ENCODE measurements at places on chromosomes 4 and X. TPM values are rescaled to one million over a fixed set of nuclear protein-coding genes. Genes with fewer than 3 reads are reported as not detected.

The NDP gene
- total RNA-seq = not detected

The CT45A10 gene
- not detected for total RNA-seq

The BRS3 gene
- not detected for total RNA-seq

The OTC gene
- total RNA-seq = not detected

The TLR8 gene
- 1.4 TPM for total RNA-seq

The GUF1 gene
- total RNA-seq = 14.6 TPM

The KDR gene
- 42.6 TPM for total RNA-seq

The UGT2B11 gene
- total RNA-seq = not detected

DNA sequence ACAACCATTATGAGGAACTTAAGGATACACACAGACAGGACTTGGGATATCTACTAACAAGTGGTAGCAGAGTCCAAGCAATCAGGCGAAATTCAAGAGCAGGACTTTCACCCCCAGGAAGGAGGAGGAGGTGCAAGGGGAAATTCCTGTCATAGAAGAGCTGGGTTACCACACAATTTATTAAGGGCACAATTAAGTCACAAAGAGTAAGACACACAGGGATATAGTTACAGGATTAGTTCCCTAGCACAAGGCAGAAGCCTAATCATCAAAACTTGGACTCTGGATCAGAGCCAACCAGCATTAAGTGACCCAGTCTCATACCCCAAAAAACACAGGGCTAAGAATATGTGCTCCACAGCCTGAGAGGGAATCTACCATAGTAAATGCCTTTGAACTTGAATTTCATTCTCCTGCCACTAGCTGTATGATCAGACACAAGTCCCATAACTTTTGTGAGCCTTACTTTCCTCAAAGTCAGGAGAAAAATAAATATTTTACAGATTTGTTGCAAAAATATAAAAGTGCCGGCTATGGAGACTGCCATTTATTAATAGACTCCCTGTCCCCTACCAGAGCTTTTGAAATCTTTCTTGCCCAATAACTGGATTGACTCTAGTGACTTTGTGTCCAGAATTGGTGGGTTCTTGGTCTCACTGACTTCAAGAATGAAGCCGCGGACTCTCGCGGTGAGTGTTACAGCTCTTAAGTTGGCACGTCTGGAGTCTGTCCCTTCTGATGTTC is 87.0 kb downstream of the SYNPO2 start:
- H3K27ac ChIP-seq = peak overlapping the region; percentile 1
- H3K36me3 ChIP-seq = no peaks in the 10 kb centered on the region
- no peaks in the 10 kb centered on the region for H3K27me3 ChIP-seq
- no peak for DNase-seq

GRCh38 chrX:116009346-116009745 is 161.2 kb upstream of the AGTR2 start:
- peaks cover 7% of the 10 kb centered on the region for H3K27me3 ChIP-seq
- no peaks in the 10 kb centered on the region for H3K36me3 ChIP-seq
- H3K27ac ChIP-seq = no peak overlapping the region
- H3K4me1 ChIP-seq = no peaks in the 10 kb centered on the region
- no peak for DNase-seq
- no peak overlapping the region for H3K4me3 ChIP-seq

DNA sequence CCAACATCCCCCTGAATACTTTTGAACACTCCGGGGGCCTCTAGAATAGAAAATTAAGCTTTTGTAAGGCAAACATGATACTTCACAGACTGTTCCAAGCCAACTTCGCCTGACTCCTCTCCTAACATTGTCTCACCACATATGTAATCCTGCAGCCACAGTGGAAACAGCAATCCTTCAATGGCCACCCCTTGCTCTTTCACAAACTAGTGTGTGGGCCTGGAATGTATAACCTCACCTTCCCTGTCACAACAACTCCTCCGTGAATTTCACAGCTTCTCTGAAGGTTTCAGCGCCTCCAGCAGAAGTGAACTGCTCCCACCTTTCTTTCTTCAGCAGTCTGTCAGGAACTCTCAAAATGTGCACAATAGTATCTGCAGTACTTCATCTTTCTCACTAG is 185.1 kb downstream of the ADGRL3 start:
- H3K27ac ChIP-seq = no peak overlapping the region
- no peak overlapping the region for H3K4me3 ChIP-seq
- H3K27me3 ChIP-seq = no peaks in the 10 kb centered on the region
- H3K4me1 ChIP-seq = no peaks in the 10 kb centered on the region
- no peak for DNase-seq
- no peaks in the 10 kb centered on the region for H3K36me3 ChIP-seq

DNA sequence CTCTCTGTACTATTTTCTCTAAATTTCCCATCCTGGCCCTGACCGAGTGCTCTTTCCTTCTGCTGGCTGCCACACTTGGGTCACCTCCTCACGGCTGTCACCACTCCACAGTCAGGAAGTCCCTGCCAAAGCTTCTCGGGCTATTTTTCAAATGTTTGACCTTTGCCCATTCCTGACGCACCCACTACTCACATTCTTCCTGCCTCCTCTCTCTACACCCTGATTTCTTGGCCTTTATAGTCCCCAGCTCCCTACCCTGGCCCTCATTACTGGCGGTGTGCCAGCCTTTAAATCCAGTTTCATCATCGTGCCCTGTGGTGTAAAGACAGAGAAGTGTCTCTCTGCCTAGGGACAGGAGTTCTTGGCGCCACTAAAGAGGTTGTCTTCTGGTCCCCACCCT is 46.4 kb upstream of the GATB start:
- H3K27me3 ChIP-seq = no peaks in the 10 kb centered on the region
- H3K36me3 ChIP-seq = no peaks in the 10 kb centered on the region
- H3K27ac ChIP-seq = peak overlapping the region; percentile 72

DNA sequence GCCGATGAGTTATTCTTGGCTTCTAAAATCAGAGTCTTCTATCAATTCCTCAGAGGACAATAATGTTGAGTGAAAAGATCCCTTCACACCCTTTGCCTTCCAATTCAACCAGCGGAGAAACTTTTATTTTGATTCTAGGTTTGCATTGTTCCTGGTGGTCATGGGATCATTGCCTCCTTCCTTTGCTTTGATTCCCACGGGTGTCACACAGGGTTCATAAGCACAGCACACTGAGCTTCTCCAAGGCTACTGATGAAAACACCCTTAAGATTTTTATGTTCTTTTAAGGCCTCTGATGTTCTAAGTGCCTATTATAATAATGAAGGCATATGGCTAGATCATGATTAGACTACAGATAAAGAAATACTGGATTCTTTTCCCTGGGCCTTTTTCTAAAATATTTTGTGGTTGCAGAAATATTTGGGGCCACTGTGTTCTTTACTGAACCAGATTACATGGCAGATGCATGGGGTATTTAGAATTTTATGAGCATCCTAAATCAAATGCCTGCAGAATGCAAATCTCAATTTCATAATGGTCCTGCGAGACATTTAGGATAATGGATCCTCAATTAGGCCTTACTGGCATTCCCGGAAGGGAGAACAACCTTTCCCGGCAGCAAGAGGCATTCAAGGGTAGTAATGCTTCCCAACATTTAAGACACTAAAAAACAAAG is 43.9 kb upstream of the FGFBP2 start:
- no peak overlapping the region for H3K4me3 ChIP-seq
- H3K27me3 ChIP-seq = no peaks in the 10 kb centered on the region
- no peaks in the 10 kb centered on the region for H3K4me1 ChIP-seq
- H3K36me3 ChIP-seq = no peaks in the 10 kb centered on the region

- no peak overlapping the region for H3K27ac ChIP-seq
- H3K36me3 ChIP-seq = no peaks in the 10 kb centered on the region
- H3K4me1 ChIP-seq = peaks cover 12% of the 10 kb centered on the region
- H3K4me3 ChIP-seq = no peak overlapping the region
- no peak for DNase-seq
These were observed 84.4 kb downstream of the HTRA3 start for GRCh38 chr4:8353912-8354453.

GRCh38 chrX:24760363-24761000 is 66.8 kb downstream of the POLA1 start:
- H3K4me3 ChIP-seq = no peak overlapping the region
- no peaks in the 10 kb centered on the region for H3K4me1 ChIP-seq
- no peak overlapping the region for H3K27ac ChIP-seq
- no peak for DNase-seq
- no peaks in the 10 kb centered on the region for H3K27me3 ChIP-seq

GRCh38 chr4:41832961-41833360 is 84.4 kb upstream of the PHOX2B start:
- H3K36me3 ChIP-seq = no peaks in the 10 kb centered on the region
- DNase-seq = no peak
- H3K27me3 ChIP-seq = peaks cover 1% of the 10 kb centered on the region
- no peak overlapping the region for H3K27ac ChIP-seq
- no peak overlapping the region for H3K4me3 ChIP-seq

- no peak overlapping the region for H3K4me3 ChIP-seq
- H3K4me1 ChIP-seq = no peaks in the 10 kb centered on the region
- H3K36me3 ChIP-seq = no peaks in the 10 kb centered on the region
- DNase-seq = peak; percentile 29
- no peak overlapping the region for H3K27ac ChIP-seq
These were observed 34.6 kb downstream of the EFHC2 start for GRCh38 chrX:44308869-44309268.

DNA sequence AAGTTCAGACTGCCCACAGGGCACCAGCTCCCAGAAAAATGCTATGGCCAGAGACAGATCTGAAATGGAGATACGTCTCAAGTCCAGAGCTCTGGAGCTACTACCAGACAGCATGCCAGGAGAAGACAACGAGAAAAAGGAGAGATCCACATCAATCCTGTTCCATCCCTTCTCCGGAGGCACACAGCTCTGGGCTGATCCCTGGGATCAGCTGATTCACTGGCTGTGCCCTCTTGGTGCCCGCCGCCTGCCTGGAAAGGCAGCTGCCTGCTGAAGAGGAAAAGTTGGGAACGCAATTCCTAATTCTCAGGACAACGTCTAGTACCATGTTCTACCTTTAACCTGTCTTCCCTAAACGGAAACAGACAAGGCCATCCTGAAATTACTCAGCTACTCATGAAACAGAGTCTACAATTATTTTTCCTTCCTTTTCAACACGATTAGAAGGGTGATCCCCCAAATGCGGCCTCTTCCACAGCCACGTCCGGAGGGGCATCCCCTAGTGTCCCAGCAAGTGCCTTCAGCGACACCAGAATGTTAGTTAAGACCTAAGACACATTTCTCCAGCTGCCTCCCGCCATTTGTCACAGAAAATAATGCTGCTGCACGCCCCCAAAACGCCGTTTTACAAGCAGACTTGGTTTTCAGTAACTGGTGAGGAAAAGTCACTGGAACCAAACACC is 2.4 kb downstream of the ZFYVE28 start:
- H3K27ac ChIP-seq = no peak overlapping the region
- peaks cover 41% of the 10 kb centered on the region for H3K4me1 ChIP-seq
- peak overlapping the region; percentile 72 for H3K4me3 ChIP-seq
- H3K36me3 ChIP-seq = no peaks in the 10 kb centered on the region
- DNase-seq = no peak

DNA sequence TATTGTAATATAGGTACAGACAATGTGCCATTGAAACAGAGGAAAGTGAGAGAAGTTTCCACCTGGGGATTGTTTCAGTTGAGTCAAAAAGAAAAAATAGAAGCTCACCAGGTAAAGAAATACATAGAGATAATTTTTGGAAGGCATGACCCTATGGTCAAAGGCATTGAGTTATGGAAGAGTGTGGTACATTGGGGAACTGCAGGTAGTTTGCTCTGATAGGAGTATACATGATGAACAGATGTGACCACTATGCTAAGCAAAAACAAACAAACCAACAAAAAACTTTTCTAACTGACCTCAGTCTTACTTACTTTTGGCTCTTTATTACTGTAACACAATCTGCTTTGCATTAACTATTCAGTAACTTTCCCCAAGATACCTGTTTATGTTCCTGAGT is 85.9 kb downstream of the UGT8 start:
- no peak for DNase-seq
- no peak overlapping the region for H3K4me3 ChIP-seq

GRCh38 chrX:119954374-119954773 is 10.8 kb upstream of the NKAP start:
- H3K4me3 ChIP-seq = no peak overlapping the region
- no peak for DNase-seq
- no peaks in the 10 kb centered on the region for H3K4me1 ChIP-seq
- no peak overlapping the region for H3K27ac ChIP-seq

DNA sequence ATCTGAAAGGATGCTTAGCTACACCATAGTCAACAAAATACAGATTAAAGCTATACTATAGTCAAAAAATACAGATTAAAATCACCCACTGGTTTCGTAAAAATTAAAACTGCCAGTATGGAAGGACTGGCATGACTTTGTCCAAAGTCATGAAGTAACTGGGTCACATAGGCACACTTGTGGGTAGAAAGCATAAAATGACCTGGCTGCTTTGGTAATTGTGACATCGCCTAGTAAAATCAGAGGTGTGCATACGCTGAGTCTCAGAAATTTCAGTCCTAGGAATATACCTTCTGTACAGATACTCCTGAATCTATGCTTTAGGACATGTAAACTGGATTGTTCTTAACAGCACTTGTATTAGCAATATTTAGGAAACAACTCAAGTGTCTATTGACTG is 28.1 kb downstream of the CLNK start:
- no peaks in the 10 kb centered on the region for H3K4me1 ChIP-seq
- H3K27me3 ChIP-seq = no peaks in the 10 kb centered on the region
- no peak overlapping the region for H3K27ac ChIP-seq
- no peak for DNase-seq

DNA sequence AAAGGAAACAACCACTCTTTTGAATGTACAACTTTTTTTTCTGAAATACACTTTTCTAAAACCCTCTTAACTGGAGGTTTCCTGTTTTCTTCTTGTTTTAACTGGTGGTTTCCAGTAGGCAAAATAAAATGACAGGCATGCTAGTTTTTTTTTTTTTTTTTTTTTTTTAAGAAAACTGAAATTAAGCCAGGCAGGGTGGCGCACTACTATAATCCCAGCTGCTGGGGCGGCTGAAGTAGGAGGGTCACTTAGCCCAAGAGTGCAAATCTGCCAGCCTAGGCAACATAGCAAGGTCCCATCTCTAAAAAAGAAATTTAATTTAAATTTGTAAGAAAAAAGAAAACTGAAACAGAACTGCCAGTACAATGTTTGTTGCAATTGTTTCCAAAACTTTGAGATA is 44.0 kb downstream of the TMEM144 start:
- H3K27ac ChIP-seq = no peak overlapping the region
- H3K4me3 ChIP-seq = no peak overlapping the region
- H3K27me3 ChIP-seq = no peaks in the 10 kb centered on the region
- no peaks in the 10 kb centered on the region for H3K36me3 ChIP-seq
- DNase-seq = no peak

GRCh38 chr4:176902710-176903323 is 110.1 kb upstream of the VEGFC start:
- no peaks in the 10 kb centered on the region for H3K27me3 ChIP-seq
- no peak for DNase-seq
- no peak overlapping the region for H3K27ac ChIP-seq
- H3K4me1 ChIP-seq = no peaks in the 10 kb centered on the region

- H3K4me1 ChIP-seq = no peaks in the 10 kb centered on the region
- H3K36me3 ChIP-seq = no peaks in the 10 kb centered on the region
- H3K27ac ChIP-seq = no peak overlapping the region
- H3K27me3 ChIP-seq = no peaks in the 10 kb centered on the region
- DNase-seq = no peak
- no peak overlapping the region for H3K4me3 ChIP-seq
These were observed 22.7 kb downstream of the BST1 start for GRCh38 chr4:15725608-15726007.

- peaks cover 8% of the 10 kb centered on the region for H3K4me1 ChIP-seq
- no peak for DNase-seq
- H3K4me3 ChIP-seq = no peak overlapping the region
- H3K36me3 ChIP-seq = no peaks in the 10 kb centered on the region
- no peak overlapping the region for H3K27ac ChIP-seq
These were observed 176.9 kb upstream of the SCML1 start for GRCh38 chrX:17560385-17560784.

- H3K4me3 ChIP-seq = no peak overlapping the region
- H3K27me3 ChIP-seq = no peaks in the 10 kb centered on the region
- no peaks in the 10 kb centered on the region for H3K36me3 ChIP-seq
- no peak overlapping the region for H3K27ac ChIP-seq
- no peak for DNase-seq
- H3K4me1 ChIP-seq = no peaks in the 10 kb centered on the region
These were observed 58.5 kb upstream of the NHSL2 start for GRCh38 chrX:71852182-71852581.
